Fibroblast of lung (primary cell): ENCODE measurements at places on chromosomes 6 and 20. TPM values are rescaled to one million over a fixed set of nuclear protein-coding genes. Genes with fewer than 3 reads are reported as not detected.

DNA sequence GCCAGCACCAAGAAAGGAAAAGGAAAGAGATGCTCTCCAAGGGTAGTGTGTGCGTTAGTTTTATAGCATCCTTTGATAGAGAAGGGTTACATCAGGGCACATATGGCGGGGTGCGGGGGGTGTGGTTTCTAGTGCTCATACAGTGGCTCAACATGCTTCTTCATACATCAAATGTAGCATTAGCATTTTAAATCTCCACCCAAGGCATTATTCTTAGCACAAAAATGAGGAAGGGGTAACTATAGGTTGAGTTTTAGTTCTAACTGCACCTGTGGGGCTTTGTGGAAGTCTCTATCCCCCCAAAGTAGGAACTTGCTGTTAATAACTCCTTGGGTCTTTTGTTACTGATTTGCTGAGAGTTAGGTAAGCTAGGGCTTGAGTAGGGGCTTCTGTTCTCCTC lies 89.3 kb downstream of the CEP57L1 start:
- H3K4me1 ChIP-seq, result no peaks in the 10 kb centered on the region
- H3K27ac ChIP-seq, result no peak overlapping the region
- H3K36me3 ChIP-seq, result no peaks in the 10 kb centered on the region

- H3K27me3 ChIP-seq, result no peaks in the 10 kb centered on the region
- H3K4me3 ChIP-seq, result no peak overlapping the region
- DNase-seq, result no peak
- H3K4me1 ChIP-seq, result no peaks in the 10 kb centered on the region
- no peaks in the 10 kb centered on the region for H3K36me3 ChIP-seq
Observed at GRCh38 chr6:9455864-9456658, 958.8 kb downstream of the TFAP2A start.

The LPA gene
- total RNA-seq, result not detected in 2 replicates

GRCh38 chr20:63475209-63475608 lies 2.8 kb upstream of the KCNQ2 start:
- H3K4me3 ChIP-seq, result no peak overlapping the region
- peak; percentile 20 for DNase-seq
- H3K27ac ChIP-seq, result no peak overlapping the region
- no peaks in the 10 kb centered on the region for H3K36me3 ChIP-seq
- H3K27me3 ChIP-seq, result peaks cover 20% of the 10 kb centered on the region
- H3K4me1 ChIP-seq, result no peaks in the 10 kb centered on the region
